Naive thymus-derived CD4-positive, alpha-beta T cell (primary cell): ENCODE measurements at places on chromosomes 3 and 15. TPM values are rescaled to one million over a fixed set of nuclear protein-coding genes. Genes with fewer than 3 reads are reported as not detected.

- no peaks in the 10 kb centered on the region for H3K36me3 ChIP-seq
- H3K4me3 ChIP-seq: no peak overlapping the region
- H3K27ac ChIP-seq: no peak overlapping the region
- no peaks in the 10 kb centered on the region for H3K27me3 ChIP-seq
- H3K4me1 ChIP-seq: no peaks in the 10 kb centered on the region
Measured at GRCh38 chr15:69565066-69565655, 112.5 kb downstream of the RPLP1 start.

- H3K27me3 ChIP-seq: no peaks in the 10 kb centered on the region
- H3K4me3 ChIP-seq: no peak overlapping the region
- H3K27ac ChIP-seq: no peak overlapping the region
- no peak for DNase-seq
- H3K4me1 ChIP-seq: no peaks in the 10 kb centered on the region
Measured at GRCh38 chr3:43048470-43048869, 57.4 kb downstream of the POMGNT2 start.

- no peak overlapping the region for H3K4me3 ChIP-seq
- no peaks in the 10 kb centered on the region for H3K27me3 ChIP-seq
- H3K27ac ChIP-seq: no peak overlapping the region
- no peaks in the 10 kb centered on the region for H3K4me1 ChIP-seq
Measured at GRCh38 chr3:73503781-73504180, 121.0 kb downstream of the PDZRN3 start.

GRCh38 chr3:31251083-31251482 is 281.6 kb upstream of the STT3B start:
- no peaks in the 10 kb centered on the region for H3K27me3 ChIP-seq
- peaks cover 5% of the 10 kb centered on the region for H3K4me1 ChIP-seq
- no peak for DNase-seq

The SH2D7 gene
- not detected for total RNA-seq

DNA sequence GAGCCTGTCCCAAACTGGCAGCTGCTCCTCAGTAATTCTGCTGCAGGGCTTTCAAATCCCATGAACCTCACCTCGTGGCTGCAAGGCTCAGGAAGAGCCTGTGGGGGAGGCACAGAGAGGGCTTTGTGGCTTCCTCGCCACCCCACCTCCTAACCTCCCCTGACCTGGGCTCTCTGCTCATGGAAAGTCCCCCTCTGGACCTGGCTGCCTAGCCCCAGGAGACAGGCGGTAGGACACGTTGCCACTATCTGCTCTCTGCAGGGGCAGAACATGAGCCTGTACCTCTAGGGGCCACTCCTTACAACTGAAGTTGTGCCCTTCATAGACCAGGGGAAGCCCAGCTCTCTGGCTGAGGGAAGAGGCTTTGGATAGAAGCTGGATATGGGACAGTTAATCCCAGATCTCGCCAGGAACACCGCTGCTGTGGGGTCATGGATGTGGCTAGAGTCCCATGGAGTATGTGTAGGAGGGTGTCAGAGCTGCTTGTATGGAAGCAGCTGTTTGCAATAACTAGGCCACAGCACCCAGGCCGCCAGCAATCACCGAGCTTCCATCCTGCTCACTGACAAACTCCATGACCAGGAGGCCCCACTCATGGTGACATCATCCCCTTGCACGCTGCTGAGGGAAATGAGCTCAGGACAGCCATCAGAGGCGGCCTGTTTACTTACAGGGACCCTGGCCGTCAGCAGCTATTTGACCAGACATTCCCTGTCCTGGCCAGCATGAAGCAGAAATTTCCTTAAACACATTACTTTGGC is 34.0 kb upstream of the CILP start:
- no peak overlapping the region for H3K27ac ChIP-seq
- H3K4me3 ChIP-seq: no peak overlapping the region
- H3K27me3 ChIP-seq: no peaks in the 10 kb centered on the region
- no peaks in the 10 kb centered on the region for H3K4me1 ChIP-seq
- no peaks in the 10 kb centered on the region for H3K36me3 ChIP-seq

The CACNA2D2 gene
- total RNA-seq: 0.97 and 1.1 TPM in 2 replicates

The ZNF774 gene
- total RNA-seq: 0.41 TPM

GRCh38 chr3:72080800-72081199 is 295.9 kb upstream of the PROK2 start:
- H3K4me3 ChIP-seq: no peak overlapping the region
- H3K27me3 ChIP-seq: no peaks in the 10 kb centered on the region
- DNase-seq: no peak
- no peak overlapping the region for H3K27ac ChIP-seq
- no peaks in the 10 kb centered on the region for H3K4me1 ChIP-seq
- no peaks in the 10 kb centered on the region for H3K36me3 ChIP-seq

The LSM3 gene
- 14.1 TPM in 2 replicates for total RNA-seq

GRCh38 chr15:66746231-66746605 is 44.2 kb downstream of the SMAD6 start:
- H3K36me3 ChIP-seq: no peaks in the 10 kb centered on the region
- H3K27ac ChIP-seq: no peak overlapping the region
- H3K27me3 ChIP-seq: no peaks in the 10 kb centered on the region
- H3K4me1 ChIP-seq: no peaks in the 10 kb centered on the region

The NSUN3 gene
- 20.5 TPM for total RNA-seq

DNA sequence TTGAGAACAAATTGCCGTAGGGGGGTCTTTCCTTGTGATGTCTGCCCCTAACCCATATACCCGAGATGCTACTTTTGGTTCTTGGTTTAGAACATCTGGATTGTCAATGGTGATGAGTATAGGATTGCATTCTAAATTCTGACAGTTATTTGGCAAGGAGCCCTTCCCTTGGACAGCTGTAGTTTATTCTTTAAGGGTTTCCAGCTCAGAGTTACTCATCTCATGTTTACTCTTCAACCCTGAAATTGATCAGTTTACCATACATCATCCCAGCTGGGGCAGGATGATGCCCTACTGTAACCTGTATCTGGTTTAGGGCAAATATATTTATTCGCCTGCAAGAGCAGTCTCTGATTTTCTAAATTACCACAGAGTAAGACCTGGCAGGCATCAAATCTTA is 85.7 kb upstream of the XCR1 start:
- H3K4me1 ChIP-seq: peaks cover 9% of the 10 kb centered on the region
- no peak for DNase-seq
- H3K27ac ChIP-seq: no peak overlapping the region
- H3K36me3 ChIP-seq: no peaks in the 10 kb centered on the region
- H3K4me3 ChIP-seq: no peak overlapping the region

GRCh38 chr3:108223928-108224327 is 1.7 kb upstream of the IFT57 start:
- peak; percentile 35 for DNase-seq
- peaks cover 24% of the 10 kb centered on the region for H3K4me1 ChIP-seq
- peak overlapping the region; percentile 95 for H3K27ac ChIP-seq
- H3K36me3 ChIP-seq: no peaks in the 10 kb centered on the region
